NCI-H774 (cell line): ENCODE measurements at places on chromosomes 2 and 18.

DNA sequence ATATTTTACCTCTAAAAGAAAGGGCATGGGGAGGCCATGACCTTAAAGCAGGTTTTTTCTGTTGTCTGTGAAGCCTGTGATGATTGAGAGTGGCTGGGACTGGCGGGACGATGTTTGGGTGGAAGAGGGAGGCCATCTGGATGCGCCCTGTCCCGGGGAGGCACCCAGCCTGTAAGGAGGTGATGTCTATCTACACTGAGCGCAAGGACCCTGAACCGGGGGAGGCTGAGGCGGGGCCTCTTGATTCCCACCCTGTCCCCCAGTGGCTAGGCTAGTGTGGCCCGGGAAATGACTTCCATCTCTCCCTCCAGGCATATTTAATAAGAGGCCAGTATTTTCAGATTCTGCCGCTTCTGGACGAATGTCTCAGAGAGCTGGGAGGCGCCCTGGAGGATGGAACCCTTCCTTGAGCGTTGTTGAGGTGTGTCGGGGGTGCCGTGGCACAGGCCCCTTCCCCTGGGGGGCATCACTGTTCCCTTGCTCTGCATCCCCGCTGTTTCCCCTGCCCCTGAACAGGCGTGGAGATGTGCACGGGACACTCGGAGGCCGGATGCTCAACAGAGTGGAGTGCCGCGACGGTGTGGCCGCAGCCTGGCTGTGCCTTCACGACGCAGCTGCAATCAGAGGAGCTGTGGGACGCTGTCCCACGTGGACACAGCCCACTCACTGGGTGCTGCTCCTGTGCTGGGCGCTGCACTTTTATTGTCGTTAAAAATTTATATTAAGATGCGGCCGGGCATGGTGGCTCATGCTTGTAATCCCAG is 185.4 kb downstream of the LDLRAD4 start:
- DNase-seq, result no peak

GRCh38 chr2:12201369-12201768 is 454.9 kb downstream of the LPIN1 start:
- DNase-seq, result no peak

DNA sequence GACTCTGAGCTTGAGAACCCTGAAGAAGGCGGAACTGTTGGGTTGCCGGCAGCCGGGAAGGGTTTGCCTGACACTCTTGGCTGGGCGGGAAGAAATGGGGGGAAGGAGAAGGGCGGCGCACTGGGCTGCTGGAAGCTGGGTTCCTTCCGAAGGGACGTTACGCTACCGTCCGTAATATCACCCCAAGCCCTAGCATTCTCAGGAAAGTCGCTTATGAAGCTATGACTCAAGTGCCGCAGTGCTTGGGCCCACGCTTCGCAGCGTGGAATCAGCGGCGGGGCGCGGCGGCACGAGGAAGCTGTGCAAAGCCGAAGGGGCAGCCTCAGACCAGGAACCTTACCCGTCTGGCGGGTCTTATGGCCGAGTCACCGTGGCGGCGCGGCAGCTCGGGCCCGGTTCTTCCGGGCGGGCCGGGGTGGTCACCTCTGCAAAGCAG is 50.2 kb upstream of the SIGLEC15 start:
- no peak for DNase-seq

GRCh38 chr18:76394780-76395476 is 100.1 kb downstream of the ZNF516 start:
- DNase-seq, result no peak

- DNase-seq, result peak; percentile 76
Measured at GRCh38 chr18:43596105-43596712, 318.9 kb upstream of the SYT4 start.

DNA sequence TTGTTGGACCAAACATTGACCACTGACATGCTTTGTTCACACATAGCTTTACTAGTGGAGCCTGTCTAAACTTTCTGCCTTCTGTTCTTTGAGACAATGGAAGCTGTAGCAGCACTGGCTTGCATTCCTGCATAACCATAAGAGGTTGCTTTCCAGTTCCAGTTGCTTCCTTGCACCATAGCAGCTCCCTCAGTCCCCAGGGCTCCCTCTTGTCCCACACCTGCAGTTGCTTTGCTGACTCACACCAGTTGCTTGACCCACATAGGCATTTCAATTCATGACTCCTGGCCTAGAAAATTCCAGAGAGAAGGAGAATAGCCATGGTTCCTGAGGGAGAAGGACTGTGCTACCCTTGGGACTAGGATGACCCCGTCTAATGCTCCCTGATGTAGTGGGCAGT is 20.9 kb downstream of the SGPP2 start:
- no peak for DNase-seq

- no peak for DNase-seq
Measured at GRCh38 chr2:36397728-36398413, 42.3 kb downstream of the CRIM1 start.

DNA sequence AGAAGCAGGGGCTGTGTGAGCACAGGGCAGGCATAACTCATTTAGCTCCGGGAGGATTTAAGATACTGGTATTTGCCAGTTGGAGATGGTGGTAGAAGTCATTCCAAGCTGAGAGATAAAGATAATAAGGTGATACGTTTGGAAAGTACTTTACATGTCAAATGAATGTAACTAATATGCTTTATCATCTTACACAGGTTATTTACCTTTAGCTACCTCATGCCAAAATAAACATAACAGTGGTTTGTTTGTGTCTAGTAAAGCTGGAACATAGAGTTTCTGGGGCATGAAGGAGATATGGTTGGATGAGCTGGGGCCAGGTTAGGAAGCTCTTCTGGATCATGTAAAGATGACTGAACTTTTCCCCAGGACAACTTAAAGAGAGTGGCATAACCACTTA is 126.9 kb upstream of the PIK3C3 start:
- peak; percentile 28 for DNase-seq

DNA sequence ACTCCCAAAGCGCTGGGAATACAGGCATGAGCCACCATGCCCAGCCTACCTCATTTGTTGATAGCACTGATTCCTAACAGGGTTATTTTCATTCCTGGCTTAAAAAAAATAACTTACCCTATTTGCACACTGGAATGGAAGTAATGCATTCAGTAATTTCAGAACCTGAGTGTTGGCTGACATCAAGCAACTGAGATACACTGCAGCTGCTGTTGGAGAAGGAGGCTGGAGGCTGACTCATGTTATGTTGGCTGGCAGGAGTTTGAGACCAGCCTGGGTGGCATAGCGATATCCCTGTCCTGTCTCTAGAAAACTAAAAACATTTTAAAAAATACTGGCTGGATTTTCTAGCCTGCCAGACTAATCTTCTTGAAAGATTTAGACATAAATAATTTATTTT is 385.1 kb upstream of the MEX3C start:
- DNase-seq, result no peak

DNA sequence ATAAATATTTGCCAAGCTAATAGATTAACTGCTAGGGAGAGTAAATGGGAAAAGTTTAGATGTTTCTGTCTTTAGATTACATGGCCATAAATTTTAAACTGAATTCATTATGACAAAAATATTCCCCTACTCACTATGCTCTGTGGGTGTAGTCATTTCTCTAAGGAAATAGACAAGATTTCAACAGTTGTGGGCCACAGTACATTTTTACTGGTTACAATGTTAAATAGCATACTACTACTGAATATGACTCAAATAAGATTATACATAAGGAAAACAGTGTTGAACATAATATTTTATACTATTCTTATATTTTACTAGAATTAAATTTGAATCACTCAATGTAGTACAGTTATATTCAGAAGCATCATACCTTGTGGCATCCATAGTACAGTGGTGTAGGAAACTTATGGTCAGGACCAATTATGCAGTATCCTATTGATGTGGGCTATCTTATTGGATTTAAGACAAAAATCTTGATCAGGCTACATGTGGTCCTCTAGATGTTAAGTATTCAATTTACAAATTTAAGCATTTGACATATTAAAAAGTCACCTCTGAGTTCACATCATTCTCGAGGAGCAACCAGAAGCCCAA is 33.0 kb downstream of the RPRD1A start:
- no peak for DNase-seq

GRCh38 chr18:42730272-42730671 is 385.2 kb downstream of the RIT2 start:
- no peak for DNase-seq
